Stimulated activated CD8-positive, alpha-beta memory T cell treated with anti-CD3 and anti-CD28 coated beads, Interleukin-4, amount 100 ng/mL, for 48 hours (primary cell): ENCODE measurements at places on chromosomes 6 and 20.

DNA sequence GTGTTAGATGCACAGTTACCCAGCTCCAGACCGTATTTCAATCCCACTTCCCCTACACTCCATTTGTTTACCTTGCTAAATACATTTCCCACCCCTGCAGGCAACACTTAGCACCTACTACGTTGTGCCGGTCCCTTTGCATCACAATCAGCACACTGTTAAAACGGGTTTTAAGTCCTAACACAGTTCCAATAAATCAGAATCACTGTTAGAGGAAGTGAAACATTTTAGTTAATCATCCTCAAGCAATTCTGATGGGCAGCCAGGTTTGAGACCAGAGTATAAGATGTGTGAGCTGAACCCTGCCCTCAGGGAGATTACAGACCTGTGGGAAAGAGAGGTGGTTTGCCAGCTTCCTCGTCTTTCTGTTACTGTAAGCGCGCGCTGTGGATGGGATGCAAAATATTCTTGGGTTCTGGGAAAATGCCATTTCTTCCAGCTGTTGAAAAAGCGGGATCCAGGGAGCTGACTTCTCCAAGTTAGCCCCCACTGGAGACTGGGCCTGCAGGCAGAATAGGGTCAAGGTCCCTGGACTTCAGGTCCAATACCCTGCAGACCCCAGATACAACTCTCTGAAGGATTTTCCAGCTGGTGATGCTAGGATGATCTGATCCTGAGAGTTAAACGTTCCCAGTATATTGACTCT lies 3.1 kb downstream of the ZCCHC3 start:
- no peak for DNase-seq

GRCh38 chr6:152272486-152272885 lies 364.7 kb downstream of the SYNE1 start:
- DNase-seq = no peak

- DNase-seq = no peak
Measured at GRCh38 chr6:48061265-48061990, 49.6 kb downstream of the PTCHD4 start.

DNA sequence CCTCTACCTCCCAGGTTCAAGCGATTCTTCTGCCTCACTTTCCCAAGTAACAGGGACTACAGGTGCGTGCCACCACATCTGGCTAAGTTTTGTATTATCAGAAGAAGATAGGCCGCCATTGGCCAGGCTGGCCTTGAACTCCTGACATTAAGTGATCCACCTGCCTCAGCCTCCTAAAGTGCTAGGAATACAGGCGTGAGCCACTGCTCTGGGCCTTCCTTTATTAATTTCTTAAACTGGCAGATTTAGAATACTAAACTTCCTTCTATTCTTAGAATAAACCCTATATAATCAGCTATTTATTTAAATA lies 86.6 kb downstream of the HFE start:
- no peak for DNase-seq

GRCh38 chr6:3876866-3877265 lies 27.7 kb downstream of the FAM50B start:
- no peak for DNase-seq

DNA sequence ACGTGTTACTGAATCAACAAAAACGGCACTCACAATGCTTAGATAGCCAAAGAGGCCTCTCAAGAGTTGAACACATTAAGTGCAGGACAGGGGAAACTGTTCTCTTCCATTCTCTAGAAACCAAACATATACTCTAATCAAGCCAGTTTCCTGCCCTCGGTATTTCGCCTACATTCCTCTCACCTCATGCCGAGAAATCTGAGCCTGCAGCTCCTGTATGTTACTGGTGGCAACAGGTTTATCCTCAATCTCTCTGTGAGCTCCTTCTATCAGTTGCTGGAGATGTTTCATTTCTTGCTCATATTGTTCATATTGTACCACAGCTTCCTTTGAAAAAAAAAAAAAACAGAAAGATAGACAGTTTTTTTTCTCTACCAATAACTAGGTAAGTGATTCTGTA lies 328.9 kb downstream of the SYNE1 start:
- DNase-seq = no peak

GRCh38 chr6:153729189-153729588 lies 309.9 kb upstream of the OPRM1 start:
- no peak for DNase-seq
